Kidney (tissue), 22 donors: ENCODE measurements at places on chromosomes 6 and 20. TPM values are rescaled to one million over a fixed set of nuclear protein-coding genes. Genes with fewer than 3 reads are reported as not detected.

SMLR1 gene
- 5.1 TPM for polyA plus RNA-seq

DEFB124 gene
- polyA plus RNA-seq = not detected

LHFPL5 gene
- polyA plus RNA-seq = not detected

HS3ST5 gene
- not detected for polyA plus RNA-seq

TREM2 gene
- 3.5 TPM for polyA plus RNA-seq

HUS1B gene
- polyA plus RNA-seq = not detected

SLC17A4 gene
- polyA plus RNA-seq = 0.88 TPM

LTB gene
- 6.6 TPM for polyA plus RNA-seq

CDK5RAP1 gene
- 34.4 TPM for polyA plus RNA-seq
